Coronary artery (tissue), 2 donors: ENCODE measurements at places on chromosomes 4 and X.
A peak's percentile ranks its signal among the peaks of the same experiment; 100 is the strongest.

GRCh38 chrX:40521868-40522450 lies 58.8 kb upstream of the ATP6AP2 start:
- DNase-seq, result no peak

GRCh38 chrX:118726887-118727685 lies at the start of gene IL13RA1:
Gene IL13RA1, plus strand, starts transcription at chrX:118727606. Its CDS starts 33 bp downstream, at chrX:118727639.
- DNase-seq, result peak; percentile 84

DNA sequence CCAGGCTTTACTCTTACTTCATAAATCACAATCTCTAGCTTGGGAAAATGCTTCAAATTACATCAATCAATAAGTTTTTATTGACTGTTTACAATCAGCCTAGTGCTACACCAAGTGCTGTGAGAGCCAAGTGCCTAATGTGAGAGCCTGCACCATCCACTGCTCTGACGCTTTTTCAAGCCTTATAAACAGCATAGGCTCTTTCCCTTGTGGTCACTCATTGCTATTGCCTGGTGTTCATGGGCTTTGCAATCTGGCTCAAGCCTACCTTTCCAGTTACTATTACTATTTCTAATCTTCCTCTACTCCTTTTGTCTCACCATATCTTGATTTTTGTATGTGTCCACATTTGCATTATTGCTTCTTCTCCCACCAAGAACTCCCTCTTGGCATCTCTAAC lies 77.0 kb downstream of the REELD1 start:
- DNase-seq, result no peak

DNA sequence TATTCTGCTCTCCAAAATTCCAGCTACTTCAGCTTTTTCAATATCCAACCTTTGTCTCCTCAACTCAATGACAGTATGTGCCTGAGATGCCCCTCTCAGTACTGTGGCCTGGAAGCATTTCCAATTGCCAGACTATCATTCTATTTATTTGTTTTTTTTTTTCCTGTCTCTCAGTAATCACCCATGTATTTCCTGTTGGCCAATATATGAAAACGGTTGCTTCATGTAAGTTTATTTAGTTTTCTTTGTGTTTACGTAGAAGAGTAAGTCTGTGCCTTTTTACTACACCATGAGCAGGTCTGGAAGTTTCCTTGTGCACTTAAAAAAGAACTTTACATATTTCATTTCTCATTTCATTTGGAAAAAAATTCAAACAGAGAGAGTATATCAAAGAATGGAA lies 537.5 kb upstream of the SPANXN1 start:
- DNase-seq, result no peak

DNA sequence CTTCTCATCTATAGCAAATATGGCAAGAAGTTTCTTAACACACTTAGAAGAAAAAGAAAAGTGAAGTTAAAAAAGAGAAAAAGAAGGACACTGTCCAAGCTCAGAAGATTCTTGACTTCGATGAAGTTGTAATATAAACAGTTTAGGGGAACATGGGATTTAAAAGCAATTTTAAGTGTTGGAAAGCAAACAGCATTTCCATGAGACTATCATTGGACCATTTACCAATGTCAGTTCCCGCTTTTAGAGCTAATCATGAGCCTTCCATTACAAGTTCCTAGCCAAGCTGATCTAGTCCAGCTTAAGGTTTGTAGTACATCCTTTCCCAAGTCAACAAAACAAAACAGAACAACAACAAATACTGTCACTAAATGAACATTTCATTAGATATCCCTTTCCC lies 45.1 kb upstream of the FGF2 start:
- no peak for DNase-seq

DNA sequence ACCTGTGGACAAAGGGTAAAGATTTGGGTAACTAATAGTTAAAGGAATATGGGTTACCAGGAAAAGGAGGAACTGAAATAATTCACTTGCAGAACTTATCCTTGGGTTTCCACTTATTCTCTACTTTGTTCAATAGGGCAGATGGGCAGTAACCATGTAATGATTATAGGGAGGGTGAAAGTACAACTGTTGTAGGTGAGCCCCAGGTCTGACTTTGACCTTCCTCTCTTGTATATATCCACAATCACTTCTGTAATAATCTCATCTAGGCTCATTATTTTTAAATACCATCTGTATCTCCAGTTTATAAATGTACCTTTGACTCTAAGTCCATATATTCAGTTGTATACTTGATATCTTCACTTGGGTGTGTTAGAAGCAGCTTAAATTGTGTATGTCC lies 32.1 kb downstream of the CXXC4 start:
- DNase-seq, result no peak

DNA sequence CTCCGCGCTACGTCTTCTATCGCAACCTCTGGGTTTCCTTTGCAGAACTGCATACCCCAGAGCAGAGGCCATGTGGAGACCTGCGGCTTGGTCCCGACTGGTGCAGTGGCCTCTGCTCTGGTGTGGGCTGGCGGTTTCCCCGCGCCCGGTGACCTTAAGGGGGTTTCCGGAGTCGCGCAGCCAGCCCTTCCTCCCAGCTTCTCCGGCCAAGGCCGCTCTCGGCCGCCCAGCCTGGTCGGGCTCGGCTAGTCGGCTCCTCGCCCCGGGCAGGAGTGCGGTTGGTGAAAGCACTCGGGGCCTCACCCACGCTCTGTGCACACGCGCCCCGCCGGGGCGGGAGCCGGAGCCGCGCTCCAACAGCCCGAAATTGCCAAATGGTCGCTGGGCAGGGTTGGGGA lies 84.9 kb downstream of the BCOR start:
- DNase-seq, result peak; percentile 80
